Stimulated activated CD4-positive, alpha-beta T cell treated with anti-CD3 and anti-CD28 coated beads, Interleukin-1b, Interleukin-23, amount 100 ng/mL, for 4 hours (primary cell): ENCODE measurements at places on chromosomes 12 and 14.
A peak's percentile ranks its signal among the peaks of the same experiment; 100 is the strongest.

- DNase-seq: no peak
These were observed 162.6 kb upstream of the PLEKHG7 start for GRCh38 chr12:92539976-92540781.

DNA sequence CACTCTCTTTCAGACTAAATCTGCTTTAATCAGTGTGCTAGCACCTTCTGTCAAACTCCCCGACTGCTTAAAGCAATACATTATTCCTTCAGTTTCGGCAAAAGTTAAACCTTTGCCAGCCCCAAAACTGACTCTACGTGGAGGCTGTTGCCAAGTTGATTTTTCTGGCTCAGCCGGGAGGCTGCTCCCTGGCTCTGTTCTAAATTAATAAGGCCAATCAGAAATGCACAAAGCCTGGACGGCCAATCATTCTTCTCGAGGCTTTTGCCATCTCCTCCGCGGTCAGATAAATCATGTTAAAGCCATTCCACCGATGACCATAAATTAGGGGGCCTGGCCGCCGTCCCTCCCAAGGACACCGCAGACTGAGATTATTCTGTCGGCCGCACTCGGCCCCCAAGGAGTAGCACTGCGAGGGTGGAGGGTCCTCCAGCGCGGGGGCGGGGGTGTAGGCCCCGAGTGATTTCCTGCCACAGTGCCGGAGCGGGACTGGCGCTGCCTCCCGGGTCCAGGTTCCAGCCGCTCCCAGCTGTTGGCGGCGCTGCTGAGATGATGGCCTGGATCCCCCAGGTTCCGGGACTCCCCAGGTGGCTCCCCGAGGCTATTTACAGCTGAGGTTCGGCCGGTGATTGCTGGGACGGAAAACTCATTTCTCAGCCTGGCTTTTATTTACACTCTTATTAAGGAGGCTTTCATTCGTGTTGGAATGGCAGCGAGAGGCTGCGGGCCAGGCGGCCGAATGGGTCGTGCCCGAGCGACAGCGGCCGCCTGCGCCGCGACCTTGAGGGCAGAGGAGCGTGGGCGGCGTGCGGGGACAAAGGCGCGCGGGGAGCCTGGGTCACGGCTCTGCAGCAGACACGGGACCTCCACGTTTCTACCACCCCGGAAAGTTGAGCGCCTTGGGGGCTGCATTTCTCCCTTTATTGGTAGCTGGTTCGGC lies 165.1 kb downstream of the MON2 start:
- DNase-seq: peak; percentile 16

DNA sequence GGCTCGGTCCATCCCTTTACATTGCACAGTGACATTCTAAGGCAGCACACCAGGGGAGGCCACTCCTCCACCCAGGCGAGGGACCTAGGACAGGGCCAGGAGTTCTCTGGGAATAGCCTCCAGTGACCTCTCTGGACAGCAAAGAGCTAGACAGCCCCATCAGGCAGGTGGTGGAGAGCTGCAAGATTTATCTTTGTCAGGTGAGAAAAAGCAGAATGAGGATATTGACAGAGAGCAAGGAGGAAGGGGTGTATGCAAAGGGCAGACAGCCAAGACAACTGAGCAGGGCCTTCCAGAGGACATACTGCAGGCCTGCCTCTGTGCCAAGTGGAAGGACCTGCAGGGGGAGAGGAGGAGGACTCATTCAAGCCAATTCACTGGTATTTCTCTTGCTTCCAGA lies 112.4 kb upstream of the MAX start:
- DNase-seq: no peak

DNA sequence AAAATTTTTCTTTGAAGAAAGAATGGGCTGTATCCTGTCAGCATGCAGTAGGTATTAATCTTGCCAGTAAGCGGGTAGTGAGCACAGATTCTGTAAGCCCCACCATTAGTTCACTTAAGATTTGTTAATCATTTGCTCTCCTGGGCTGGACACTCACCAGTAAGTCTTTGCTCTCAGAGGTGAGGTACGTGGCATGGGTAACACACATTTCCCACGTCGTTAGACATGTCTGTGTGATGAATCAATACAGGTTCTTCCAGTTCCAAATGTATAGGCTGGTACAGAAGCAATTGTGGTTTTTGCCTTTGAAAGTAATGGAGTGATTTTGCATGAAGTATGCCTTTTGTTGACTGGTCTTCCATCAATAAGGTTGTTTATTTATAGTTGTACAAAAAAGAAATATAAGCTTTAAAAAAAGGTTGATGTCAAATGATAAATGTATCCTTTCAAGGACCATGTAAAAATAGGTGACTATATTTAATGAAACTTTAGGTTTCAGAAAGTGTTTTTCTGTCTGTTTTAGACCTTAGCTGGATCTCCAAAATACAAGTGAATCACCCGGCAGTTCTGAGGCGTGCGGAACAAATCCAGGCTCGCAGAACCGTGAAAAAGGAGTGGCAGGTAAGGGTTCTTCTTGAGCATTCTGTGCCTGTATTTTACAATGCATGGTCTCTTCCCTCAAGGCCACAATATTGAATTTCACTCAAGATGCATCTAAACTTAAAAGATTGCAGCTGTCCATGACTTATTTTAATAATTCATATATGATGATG lies 45.5 kb downstream of the DERA start:
- DNase-seq: no peak

GRCh38 chr14:24674204-24674970 lies 40.4 kb upstream of the GZMB start:
- no peak for DNase-seq

DNA sequence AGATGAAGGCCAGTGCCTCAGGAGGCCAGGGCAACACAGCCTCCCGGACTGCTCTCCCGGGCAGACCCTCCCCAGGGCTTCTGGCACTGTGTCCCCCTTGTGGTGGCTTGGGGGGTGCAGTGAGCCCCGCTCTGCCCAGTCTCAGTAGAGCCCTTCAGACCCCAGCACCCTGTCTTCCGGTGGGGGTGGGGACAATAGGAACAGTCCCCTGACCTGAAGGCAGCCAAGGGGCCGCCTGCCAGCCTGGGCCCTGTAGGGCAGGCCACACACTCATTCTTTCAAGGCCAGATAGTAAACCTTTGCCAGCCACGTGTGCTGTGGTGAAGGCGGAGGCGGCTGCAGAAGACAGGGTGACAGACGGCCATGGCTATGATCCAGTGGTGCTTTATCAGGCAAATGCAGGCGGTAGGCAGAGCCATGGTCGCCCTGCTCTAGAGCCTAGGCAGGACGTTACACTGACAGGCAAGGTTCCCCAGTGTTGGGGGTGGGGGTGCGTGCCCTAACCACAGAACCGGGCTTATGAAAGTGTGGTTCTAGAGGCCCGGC lies 15.0 kb downstream of the ZFYVE21 start:
- DNase-seq: no peak

DNA sequence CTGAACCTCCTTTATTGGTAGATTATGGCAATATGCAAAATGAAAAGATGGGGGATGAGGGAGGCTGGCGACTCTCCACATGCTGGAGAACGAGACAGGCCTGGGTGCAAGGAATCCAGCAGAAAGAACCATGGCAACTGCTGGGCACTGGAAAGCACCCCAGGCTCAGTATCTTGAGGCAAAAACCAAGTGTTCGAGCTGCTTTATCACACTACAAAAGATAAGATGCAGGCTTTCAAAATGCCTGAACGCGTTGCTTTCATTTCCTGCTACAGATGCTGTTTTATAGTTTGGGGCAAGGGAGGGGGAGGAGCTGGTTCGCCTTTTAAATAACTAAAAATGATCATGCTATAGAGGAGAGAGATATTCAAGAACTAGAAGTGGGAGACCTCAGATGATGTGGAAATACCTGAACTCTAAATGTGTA lies 38.9 kb downstream of the NIN start:
- DNase-seq: no peak

- no peak for DNase-seq
These were observed 892 bp downstream of the TCHP start for GRCh38 chr12:109900752-109901580.

DNA sequence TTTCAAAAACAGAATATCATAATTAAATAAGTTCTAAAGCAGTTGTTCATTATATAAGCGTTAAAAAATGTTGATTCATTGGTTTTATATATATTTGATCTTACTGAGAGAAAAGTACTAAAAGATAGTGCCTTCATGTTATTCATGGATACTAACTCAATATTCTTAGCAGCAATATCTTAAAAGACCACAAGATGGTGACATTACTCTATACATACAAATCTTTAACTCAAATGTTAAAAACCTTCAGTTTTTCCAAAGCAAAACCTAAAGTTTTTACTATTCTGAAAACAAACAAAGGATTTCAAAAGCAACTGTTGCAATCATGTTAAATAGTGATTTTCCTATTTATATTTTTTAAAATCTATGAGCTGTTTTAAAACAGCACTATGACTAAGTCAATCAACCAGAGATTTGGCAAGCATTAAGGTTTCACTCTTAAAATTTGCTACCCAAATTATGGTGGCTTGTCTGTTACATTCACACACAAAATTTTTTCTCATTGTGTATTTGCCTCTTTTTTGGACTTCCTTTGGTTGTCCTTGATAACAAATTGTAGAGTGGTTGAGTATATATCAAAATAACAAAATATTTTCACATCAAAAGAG lies 50.1 kb upstream of the RERGL start:
- DNase-seq: no peak

- no peak for DNase-seq
These were observed 36.0 kb upstream of the PPP4R3A start for GRCh38 chr14:91545946-91546716.

DNA sequence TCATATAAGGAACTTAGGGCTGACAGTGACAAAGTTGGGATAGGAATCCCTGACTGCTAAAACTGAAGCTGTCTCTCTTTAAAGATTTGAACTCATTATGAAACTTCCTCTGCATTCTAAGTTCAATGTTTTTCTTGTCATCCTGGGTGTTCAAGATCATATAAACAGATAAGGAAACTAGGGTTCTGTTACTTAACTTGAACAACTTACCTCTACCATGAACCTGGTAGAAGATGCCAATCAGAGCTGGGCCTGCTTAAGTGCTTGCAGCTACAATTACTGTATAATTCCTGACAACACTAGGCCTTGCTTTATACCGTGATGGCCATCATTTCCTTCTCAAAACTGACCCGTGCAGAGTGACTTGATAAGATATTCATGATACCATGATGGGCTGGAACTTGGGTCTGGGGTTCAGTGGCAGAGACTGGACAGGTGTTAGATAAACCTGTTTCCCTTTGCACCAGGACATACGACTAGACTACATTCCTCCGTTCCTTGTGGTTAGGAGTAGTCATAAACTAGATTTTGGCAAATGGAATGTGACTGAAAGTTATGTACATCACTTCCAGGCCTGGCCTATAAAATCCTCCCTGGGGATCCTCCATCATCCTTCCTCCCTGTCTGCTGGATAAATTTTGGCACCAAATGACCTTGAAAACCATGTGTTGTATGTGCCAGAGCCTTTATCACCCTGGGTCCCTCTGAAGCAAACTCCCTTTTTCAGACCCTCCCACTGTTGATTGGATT lies 172.2 kb upstream of the PRICKLE1 start:
- no peak for DNase-seq
